Hematopoietic multipotent progenitor cell (in vitro differentiated cells): ENCODE measurements at places on chromosomes 16 and 17. TPM values are rescaled to one million over a fixed set of nuclear protein-coding genes. Genes with fewer than 3 reads are reported as not detected.

PKMYT1 gene
- total RNA-seq, result 7.3 TPM

PIRT gene
- not detected for total RNA-seq

TOX3 gene
- total RNA-seq, result under 0.01 TPM

HOXB8 gene
- not detected for total RNA-seq

DNASE1L2 gene
- total RNA-seq, result 0.54 TPM

SLX1B gene
- 33.9 TPM for total RNA-seq

CES5A gene
- total RNA-seq, result not detected

KRT12 gene
- total RNA-seq, result not detected

MEAK7 gene
- total RNA-seq, result 7.8 TPM

SPEM1 gene
- not detected for total RNA-seq

PPP1R27 gene
- 1.3 TPM for total RNA-seq

GRB7 gene
- not detected for total RNA-seq

AKTIP gene
- 6.2 TPM for total RNA-seq

SPIRE2 gene
- total RNA-seq, result 0.54 TPM

XPO6 gene
- 139 TPM for total RNA-seq

PRKCA gene
- 0.54 TPM for total RNA-seq

USP6 gene
- total RNA-seq, result 2.2 TPM

TBC1D3C gene
- total RNA-seq, result 0.81 TPM

IKZF3 gene
- total RNA-seq, result 0.81 TPM

TMED6 gene
- total RNA-seq, result under 0.01 TPM

CCL18 gene
- total RNA-seq, result not detected

PYDC1 gene
- not detected for total RNA-seq

MRC2 gene
- total RNA-seq, result 25.3 TPM

ZNF830 gene
- total RNA-seq, result 9.7 TPM

RHBDF1 gene
- total RNA-seq, result 11.3 TPM

STX1B gene
- total RNA-seq, result 1.1 TPM

RNF222 gene
- 0.27 TPM for total RNA-seq

VTN gene
- not detected for total RNA-seq

TUBB3 gene
- 1.1 TPM for total RNA-seq

PCGF2 gene
- total RNA-seq, result not detected

UTS2R gene
- not detected for total RNA-seq

KRTAP4-5 gene
- not detected for total RNA-seq

PPY gene
- total RNA-seq, result 0.27 TPM

FOXL1 gene
- total RNA-seq, result under 0.01 TPM

CD300H gene
- 0.27 TPM for total RNA-seq

KATNB1 gene
- 103 TPM for total RNA-seq

ALDH3A1 gene
- 0.81 TPM for total RNA-seq

TNFRSF13B gene
- 0.27 TPM for total RNA-seq

MSLN gene
- total RNA-seq, result under 0.01 TPM

EFCAB5 gene
- total RNA-seq, result 0.27 TPM

CD7 gene
- total RNA-seq, result 1.9 TPM

TMC7 gene
- under 0.01 TPM for total RNA-seq

WNT9B gene
- total RNA-seq, result under 0.01 TPM

KCNJ12 gene
- total RNA-seq, result 14.5 TPM
